ENCODE measurements at places on chromosomes 4 and X.

DNA sequence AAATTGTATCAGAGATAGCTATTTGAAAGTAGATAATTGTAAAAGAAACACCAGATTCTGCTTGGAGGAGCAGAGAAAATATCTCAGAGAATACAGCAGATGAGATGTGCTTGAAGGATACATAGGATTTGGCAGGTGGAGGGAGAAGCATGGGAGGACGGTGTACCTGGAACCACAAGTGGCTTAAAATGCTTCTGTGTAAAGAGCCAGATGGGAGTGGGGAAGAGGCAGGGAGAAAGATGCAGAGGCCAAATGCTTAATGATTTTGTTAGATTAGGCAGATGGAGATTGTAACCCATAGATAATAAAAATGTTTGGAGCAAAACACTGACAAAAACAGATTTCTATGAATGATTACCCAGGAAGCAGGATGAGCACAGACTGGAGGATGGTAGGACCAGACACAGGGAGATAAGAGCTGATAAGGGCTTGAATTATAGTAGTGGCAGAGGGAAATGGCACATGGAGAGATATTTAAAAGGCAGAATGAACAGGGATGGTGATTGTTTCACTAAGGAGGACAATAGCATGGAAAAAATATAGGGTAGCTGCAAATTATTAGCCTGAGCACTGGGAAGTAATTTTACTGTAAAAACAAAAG, 145.7 kb upstream of the TBC1D9 start:
- no peak for DNase-seq

DNA sequence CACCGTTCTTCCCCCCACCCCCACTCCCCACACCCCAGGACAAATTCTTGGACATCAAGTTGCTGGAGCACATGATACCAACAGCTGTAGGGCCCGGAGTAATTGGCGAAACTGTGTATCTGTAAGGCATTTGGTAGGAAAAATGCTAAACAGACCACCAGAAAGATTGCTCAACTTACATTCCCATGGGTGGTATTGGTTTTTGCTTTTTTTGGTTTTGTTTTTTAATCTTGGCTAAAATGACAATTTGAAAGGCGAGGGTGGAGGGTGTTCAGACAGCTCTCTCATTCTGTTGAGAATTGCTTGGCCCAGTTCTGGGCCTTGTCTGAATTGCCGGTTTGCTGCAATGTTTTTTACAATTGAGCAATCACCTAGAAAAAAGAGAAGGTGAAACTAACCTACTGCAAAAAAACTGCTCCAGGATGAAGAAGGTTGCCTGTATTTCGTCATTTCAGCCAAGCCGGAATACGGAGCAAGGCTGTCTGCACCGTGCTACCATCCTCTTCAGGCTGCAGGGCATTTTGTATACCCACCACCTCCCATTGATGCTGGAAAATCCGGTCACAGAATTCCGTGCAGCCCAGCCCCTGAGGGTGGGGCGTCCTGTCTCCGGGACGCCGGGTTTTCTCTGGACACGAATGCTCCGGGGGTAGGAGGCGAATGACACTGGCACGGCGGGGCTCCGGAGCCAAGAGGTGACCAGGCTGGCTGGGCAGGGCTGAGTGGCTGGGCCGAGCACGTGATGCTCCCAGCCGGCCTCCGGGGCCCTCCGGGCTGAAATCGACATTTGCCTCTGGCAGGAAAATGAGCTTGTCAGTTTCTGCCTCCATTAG, at the start of gene CLCN4:
CLCN4 (plus strand) TSS at position 777 of the 833 bp plus-strand sequence. CDS start 28,058 bp downstream, outside the sequence.
- DNase-seq: no peak

DNA sequence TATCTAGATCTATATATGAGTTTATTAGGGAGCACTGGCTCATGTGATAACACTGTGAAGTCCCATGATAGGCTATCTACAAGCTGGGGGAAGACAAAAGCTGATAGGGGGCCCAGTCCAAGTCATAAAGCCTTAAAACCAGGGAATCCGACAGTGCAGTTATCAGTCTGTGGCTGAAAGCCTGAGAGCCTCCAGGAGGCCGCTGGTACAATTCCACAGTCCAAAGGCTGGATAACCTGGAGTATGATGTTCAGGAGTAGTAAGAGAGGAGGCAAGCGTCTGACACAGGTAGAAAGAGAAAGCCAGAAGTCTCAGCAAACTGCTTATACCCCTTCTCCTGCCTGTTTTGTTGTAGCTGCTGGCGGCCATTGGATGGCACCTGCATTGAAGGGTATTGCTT, 177.6 kb upstream of the SPRY1 start:
- no peak for DNase-seq

DNA sequence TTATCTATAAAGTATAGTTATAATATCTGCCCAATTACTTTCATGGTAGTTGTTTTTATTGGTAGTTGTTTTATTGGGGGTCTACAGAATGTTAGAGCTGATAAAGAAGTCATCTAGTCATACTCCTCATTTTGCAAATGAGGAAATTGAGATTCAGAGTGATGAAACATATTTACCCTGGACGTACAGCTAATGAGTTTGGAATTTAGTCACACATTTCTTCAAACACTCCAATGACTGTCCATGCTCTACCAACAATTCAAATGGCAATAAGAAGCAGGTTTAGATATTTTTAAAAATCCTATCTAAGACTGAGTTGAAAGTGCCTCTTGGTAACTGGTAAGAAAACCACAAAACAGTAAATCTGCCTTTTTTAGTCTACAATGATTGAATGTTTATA, 98.2 kb downstream of the MAGEC1 start:
- DNase-seq: no peak

- no peak for DNase-seq
Observed at GRCh38 chrX:118355225-118355920, 9.5 kb downstream of the WDR44 start.

GRCh38 chr4:115275615-115276014, 162.2 kb upstream of the NDST4 start:
- DNase-seq: no peak

DNA sequence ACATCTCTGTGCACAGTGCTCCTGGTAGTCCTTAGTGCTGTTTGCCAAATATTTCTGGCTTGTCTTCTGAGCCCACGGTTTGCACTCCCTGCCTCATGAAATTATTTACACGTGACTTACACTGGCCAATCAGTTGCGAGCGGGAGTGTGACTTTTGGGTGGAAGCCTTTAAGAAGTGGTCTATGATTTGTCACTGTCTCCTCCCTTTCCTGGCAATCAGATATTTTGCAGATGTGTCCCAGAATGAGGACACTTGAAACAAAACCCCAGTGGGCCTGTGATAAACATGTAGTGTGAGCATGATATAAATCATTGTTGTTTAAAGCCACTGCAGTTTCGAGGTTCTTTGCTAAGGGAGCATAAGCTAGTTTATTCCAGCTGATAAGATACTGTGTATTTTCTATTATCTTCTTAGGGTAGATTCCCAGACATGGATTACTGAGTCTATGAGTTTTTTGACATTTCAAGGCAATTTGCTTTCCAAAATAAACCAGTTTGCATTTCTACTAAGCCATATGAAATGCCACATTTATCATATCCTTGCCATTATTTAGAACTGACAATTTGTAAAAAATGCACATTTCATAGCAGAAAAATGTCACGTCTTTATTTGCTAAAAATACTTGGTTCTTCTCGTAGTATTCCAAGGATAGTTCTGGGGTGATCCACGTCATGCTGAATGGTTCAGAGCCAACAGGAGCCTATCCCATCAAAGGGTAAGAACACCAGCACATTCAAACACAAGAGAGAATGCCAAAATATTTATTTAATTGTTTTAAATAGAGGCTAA, 12.0 kb downstream of the BST1 start:
- DNase-seq: no peak

DNA sequence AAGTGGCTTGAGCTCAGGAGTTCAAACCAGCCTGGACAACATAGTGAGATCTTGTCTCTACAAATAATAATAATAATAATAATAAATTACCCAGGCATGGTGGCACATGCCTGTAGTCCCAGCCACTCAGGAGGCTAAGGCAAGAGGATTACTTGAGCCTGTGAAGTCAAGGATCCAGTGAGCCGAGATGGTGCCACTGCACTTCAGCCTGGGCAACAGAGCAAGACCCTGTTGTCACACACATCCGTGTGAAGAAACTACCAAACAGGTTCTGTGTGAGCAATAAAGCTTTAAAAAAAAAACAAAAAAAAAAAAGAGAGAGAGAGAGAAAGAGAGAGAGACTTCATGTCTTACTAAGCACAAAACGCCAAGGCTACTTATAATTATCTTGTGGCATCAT, 42.5 kb downstream of the ANOS1 start:
- no peak for DNase-seq

GRCh38 chr4:182513587-182514291, 270.5 kb downstream of the TENM3 start:
- DNase-seq: no peak

GRCh38 chr4:151649479-151649878, 111.3 kb downstream of the GATB start:
- DNase-seq: no peak

- no peak for DNase-seq
Observed at GRCh38 chr4:185254434-185254833, 45.0 kb downstream of the SNX25 start.

DNA sequence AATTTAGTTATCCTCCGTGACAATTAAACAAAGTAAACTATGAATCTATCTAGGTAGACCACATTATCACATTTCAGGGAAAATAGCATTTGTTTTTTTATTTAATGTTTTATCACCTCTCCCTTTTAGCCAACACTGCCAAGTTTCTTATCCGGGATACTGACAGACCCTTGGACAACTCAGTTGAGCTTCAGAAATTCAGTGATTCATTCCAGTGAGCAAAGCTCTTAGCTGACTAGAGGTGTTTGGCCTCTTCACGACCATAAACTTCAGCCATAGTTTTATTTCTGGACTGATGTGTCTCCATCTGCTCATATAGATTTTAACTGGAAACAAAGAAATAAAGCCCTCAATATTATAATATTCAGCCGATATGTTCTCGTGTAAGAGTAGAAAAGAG, 15.2 kb downstream of the SLITRK2 start:
- no peak for DNase-seq

- DNase-seq: no peak
Observed at GRCh38 chrX:15745179-15745578, 7.1 kb downstream of the CA5B start.

GRCh38 chrX:8190341-8190830, 19.3 kb upstream of the VCX2 start:
- no peak for DNase-seq

GRCh38 chr4:150078041-150078578, at the start of gene DCLK2:
Gene DCLK2, plus strand, starts transcription at chr4:150078445. Its CDS starts 583 bp downstream, at chr4:150079028.
- DNase-seq: peak; percentile 40

DNA sequence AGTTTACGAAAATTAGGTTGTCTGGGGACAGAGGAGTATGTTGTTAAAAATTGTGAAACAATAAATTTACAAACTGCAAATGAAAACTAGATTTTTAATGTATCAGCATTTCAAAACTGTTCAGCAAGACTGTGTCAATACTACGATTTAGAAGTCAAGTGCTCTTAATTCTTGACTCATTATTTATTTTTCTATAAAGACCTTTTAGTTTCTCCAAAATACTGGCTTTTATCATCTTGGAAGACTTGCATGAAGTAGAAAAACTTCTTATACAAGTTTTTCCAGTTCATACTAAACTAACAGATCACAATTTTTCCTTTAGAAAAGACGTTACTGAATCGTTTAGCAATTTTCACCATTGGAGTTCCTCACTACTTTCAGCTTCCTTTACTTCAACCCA, 231.4 kb downstream of the PPP3CA start:
- DNase-seq: no peak

- DNase-seq: no peak
Observed at GRCh38 chr4:38829237-38829636, 24.6 kb upstream of the TLR1 start.

DNA sequence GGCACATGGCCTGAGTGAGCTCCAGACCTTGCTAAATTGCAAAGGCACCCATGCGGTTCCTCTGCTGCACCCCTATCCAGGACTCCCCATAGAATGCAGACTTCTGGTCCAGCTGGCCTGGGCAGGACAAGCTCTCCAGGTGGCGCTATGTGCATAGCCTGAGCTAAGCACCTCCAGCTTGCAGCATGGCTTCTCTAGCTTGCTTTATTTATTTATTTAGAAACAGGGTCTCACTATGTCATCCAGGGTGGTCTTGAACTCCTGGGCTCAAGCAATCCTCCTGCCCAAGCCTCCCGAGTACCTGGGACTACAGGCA, 5.5 kb upstream of the WFS1 start:
- DNase-seq: no peak

GRCh38 chr4:152545088-152545487, 9.2 kb upstream of the FBXW7 start:
- DNase-seq: no peak

DNA sequence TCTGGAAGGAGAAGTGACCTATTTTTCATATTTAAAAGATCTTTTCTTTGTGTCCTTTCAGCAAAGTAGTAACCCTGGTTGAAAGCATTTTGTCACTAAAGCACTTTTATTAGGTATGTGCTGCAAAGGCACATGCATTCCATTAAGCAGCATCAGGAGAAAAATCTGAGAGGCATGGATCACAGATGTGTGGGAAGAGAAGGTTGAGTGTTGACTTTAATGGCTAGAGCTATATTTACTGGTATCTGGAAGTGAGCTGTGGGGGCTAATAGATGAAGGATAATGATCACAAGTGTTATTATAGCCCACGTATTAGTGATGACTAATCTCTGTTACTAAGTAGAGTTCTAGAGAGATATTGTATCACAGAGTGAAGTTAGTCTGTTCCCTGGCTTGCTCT, 1520.7 kb downstream of the ARAP2 start:
- DNase-seq: no peak

DNA sequence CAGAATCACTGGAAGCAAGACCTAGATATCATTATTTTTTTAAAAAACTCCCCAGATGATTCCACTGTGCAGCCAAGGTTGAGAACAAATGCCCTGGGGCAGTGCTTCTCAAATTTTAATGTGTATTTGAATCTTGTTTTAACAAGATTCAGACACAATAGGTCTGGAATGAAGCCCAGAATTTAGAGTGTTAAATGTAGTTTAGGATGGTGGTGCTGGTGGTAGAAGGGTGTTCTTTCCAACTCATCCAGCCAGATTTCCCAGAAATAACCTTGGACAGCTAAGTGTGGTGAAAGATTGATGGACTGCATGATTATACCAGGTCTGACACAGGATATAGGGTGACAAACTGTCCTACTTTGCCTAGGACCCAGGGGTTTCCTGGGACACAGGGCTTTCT, 120.1 kb upstream of the MED14 start:
- no peak for DNase-seq

GRCh38 chrX:1388651-1389050, 3.3 kb downstream of the SLC25A6 start:
- DNase-seq: no peak

GRCh38 chr4:184100297-184100885, 117.3 kb downstream of the ENPP6 start:
- no peak for DNase-seq

GRCh38 chr4:66949419-66949818, 595.9 kb downstream of the CENPC start:
- DNase-seq: no peak

Measured in omental fat pad (tissue), 4 donors.